ENCODE measurements at places on chromosomes 5 and 9. TPM values are rescaled to one million over a fixed set of nuclear protein-coding genes. Genes with fewer than 3 reads are reported as not detected.

The FOXD4L5 gene
- total RNA-seq: under 0.01 TPM

DNA sequence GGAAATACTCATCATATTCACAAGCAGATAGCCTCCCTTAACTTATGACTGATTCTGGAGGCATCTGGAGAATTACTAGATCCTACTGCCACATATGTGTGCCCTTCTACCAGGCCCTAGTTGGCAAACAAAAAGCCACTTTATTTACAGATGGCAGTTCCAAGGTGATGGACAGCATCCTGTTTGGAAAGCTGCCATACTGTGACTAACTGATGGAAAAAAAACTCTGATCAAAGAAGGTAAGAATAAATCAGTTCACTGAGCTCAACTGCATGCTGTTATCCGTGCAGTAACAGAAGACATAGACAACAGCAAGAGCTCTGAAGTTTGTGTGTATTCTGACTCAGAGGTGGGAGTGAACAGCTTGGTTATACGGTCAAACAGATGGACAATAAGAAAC is 279.8 kb upstream of the POU5F2 start:
- DNase-seq: peak; percentile 86

GRCh38 chr9:134980991-134981390 is 63.3 kb upstream of the FCN1 start:
- no peak for DNase-seq

The MOB3B gene
- total RNA-seq: 1.9 TPM

DNA sequence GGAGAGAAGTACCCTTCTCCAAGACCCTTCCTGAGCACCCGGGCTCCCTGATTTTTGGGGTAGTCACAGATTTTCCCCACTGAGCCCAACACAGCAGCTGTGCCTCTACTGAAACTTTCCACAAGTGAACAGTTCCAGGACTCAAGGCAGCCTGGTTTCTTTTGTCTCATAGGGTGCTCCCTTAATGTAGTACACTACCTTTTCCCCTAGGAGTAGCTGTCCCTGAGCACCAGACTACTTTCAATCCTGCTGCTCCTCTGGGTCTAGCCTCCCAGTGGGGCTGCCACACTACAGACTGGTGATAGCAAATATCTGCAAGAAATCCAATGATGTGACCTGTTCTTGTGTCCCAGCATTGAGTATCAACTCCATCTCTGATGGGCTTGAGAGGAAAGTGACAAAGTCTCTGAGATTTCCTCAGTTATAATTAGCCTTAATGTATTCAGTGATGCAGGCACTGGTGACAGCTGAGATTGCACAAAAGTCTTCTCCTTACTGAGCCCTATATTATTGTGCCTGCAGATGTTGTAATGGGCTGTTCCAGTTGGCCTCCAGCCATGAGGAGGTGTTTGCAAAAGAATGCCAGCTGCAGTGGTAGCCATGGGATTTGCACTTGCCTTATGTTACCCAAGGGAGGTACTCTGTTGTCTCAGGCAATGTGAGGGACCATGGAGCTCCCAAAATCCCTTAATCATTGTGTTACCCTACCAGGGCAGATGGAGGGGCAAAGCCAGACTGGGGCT is 1802.5 kb downstream of the EFNA5 start:
- DNase-seq: no peak

DNA sequence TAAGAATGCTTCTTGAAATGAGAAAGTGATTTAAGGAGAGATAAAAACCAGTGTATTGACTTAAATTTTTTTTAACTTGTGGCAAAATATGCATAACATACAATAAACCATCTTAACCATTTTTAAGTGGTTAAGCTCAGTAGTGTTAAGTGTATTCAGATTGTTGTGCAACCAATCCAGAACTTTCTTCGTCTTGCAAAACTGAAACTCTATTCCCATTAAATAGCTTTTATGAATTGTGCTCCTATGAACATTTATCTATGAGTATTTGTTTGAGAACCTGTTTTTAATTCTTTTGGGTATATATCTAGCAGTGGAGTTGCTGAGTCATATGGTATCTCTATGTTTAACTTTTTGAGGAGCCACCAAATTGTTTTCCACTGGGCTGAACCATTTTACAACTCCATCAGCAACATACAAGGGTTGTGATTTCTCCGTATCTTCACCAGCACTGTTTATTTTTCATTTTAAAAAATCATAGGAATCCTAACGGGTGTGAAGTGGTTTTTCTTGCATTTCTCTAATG is 76.6 kb upstream of the ACTBL2 start:
- no peak for DNase-seq

GRCh38 chr5:154683101-154683880 is 71.9 kb upstream of the LARP1 start:
- no peak for DNase-seq

All from dermis microvascular lymphatic vessel endothelial cell (primary cell).